Esophagus mucosa (tissue), 1 donor: ENCODE measurements at places on chromosomes 12 and 14. TPM values are rescaled to one million over a fixed set of nuclear protein-coding genes. Genes with fewer than 3 reads are reported as not detected.

Gene SLC2A14
- not detected for total RNA-seq

Gene ZBTB25
- total RNA-seq: 5.9 TPM

Gene GYS2
- 0.68 TPM for total RNA-seq

Gene KRT83
- total RNA-seq: not detected

Gene ASCL1
- total RNA-seq: not detected

Gene CCDC198
- total RNA-seq: not detected

Gene B4GALNT1
- total RNA-seq: 0.04 TPM

Gene DEPDC4
- total RNA-seq: 0.68 TPM

Gene CLEC4D
- total RNA-seq: 0.24 TPM

Gene WSCD2
- total RNA-seq: 0.32 TPM

Gene TSPAN8
- 0.60 TPM for total RNA-seq

Gene NOP9
- total RNA-seq: 20.5 TPM

Gene ATG2B
- 13.8 TPM for total RNA-seq

Gene ANO4
- not detected for total RNA-seq

Gene KRT73
- total RNA-seq: not detected

Gene LGMN
- 27.4 TPM for total RNA-seq

Gene ADGRD1
- 2.5 TPM for total RNA-seq

Gene GPR68
- 11.6 TPM for total RNA-seq

Gene COA8
- total RNA-seq: 30.3 TPM

Gene CCND2
- total RNA-seq: 48.9 TPM

Gene KCNC2
- total RNA-seq: not detected

Gene G2E3
- total RNA-seq: 9.6 TPM

Gene TOMM20L
- total RNA-seq: not detected

Gene SPRING1
- total RNA-seq: 22.7 TPM

Gene AQP6
- not detected for total RNA-seq

Gene TPPP2
- not detected for total RNA-seq

Gene GNS
- total RNA-seq: 28.9 TPM
